ENCODE measurements at places on chromosomes 3 and 15.

- no peak for DNase-seq
These were observed 8.4 kb upstream of the PLA2G4D start for GRCh38 chr15:42102646-42103235.

DNA sequence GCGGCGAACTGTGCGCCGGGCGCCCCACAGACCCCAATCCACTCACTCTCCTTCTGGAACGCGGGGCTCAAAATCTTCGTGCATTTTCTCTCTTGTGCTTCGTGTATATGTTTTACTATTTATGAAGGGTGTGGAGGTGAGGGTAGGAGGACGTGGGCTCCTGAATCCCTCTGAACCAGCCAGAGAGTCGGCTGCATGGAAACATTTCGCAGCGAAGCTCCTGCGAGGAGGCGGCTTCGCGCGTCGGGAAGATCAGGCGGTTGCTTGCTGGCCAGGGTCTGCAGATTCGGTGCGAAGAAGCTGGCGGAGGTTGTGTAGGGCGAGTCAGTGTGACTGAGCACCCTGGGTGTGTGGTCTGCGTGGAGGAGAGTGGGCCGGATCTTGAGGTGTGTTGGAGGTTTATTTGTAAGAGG, 1.1 kb downstream of the CNTN4 start:
- no peak for DNase-seq

DNA sequence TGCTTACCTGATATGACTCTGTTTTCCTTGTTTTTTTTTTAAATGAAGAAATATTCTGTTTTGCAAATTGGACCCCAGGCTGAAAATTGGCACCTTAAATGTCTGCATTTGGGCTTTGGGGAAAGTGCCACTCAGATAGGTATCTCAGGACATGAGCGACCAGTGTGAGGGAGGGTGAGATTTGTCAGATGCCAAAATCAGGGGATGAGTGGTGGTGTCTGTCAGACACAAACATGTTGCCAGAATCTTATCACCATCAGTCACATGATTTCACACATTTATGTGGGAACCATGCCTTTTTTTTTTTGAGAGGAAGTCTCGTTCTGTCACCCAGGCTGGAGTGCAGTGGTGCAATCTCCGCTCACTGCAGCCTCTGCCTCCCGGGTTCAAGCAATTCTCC, 75.6 kb upstream of the OSBPL11 start:
- no peak for DNase-seq

GRCh38 chr15:77532067-77532710, 100.5 kb downstream of the LINGO1 start:
- no peak for DNase-seq

DNA sequence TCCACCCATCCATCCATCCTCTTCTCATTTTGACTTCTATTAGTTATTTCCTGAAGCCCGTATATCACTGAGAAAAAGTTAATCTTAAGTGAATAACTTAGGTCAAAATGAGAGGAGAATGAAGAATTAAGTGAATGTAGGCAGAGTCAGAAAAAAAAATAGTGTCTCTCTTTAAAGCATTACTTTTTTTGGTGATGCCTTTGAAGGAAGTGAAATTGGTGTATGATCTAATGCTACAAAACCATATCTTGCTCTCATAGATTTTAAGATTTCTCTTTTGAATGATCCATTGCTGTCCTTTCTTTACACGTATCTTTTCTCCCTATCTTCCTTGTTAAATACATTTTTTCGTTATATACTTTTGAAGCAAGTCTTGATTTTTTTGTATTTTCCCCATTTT, 23.4 kb downstream of the FNDC3B start:
- no peak for DNase-seq
